ENCODE measurements at places on chromosomes 1 and 21. TPM values are rescaled to one million over a fixed set of nuclear protein-coding genes. Genes with fewer than 3 reads are reported as not detected.

Gene CADM3
- polyA plus RNA-seq, result 5.5 TPM

Gene TRIM46
- polyA plus RNA-seq, result 1.2 TPM

DNA sequence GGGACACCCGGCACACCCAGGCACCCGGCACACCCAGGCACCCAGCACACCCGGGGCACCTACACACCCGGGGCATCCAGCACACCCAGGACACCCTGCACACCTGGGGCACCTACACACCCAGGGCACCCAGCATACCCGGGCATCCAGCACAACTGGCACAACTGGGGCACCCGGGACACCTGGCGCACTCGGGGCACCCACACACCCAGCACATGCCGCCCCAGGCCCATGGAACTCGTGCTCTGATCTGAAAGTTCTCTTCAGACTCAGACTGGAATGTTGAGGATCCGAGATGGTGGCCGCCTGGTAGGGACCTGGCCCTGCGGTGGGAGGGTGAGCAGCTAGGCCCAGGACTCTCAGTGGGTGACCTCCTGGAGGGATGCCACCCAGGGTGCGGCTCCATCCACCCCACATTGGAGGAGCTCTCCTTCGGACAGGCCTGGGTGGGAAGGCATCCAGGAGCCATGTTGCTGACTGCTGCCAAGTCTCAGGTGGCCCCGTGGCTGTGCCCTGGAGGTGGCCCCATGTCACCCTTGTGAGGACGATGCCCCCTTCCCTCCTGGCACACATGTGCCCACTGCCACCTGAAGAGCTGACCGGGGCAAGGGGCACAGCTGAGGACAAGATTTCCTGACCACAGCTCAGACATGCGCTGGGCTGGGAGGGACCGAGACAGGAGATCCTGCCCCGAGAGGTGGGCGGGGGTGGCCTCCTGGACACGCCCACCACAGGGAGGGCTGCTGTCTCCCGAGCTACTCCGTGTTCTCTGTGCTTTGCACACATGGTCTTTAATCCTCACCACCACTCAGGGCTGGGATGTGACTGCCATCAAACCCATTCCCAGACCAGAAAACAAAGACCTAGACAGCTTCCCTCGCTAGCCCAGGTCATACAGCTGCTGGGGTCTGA lies 37.0 kb downstream of the UBE2G2 start:
- no peak overlapping the region for H3K27ac ChIP-seq
- H3K4me1 ChIP-seq, result no peaks in the 10 kb centered on the region
- H3K4me3 ChIP-seq, result no peak overlapping the region
- no peaks in the 10 kb centered on the region for H3K36me3 ChIP-seq
- no peak for DNase-seq

Gene CSF3R
- 24.5 TPM for polyA plus RNA-seq

Gene ZBTB8A
- 8.3 TPM for polyA plus RNA-seq

DNA sequence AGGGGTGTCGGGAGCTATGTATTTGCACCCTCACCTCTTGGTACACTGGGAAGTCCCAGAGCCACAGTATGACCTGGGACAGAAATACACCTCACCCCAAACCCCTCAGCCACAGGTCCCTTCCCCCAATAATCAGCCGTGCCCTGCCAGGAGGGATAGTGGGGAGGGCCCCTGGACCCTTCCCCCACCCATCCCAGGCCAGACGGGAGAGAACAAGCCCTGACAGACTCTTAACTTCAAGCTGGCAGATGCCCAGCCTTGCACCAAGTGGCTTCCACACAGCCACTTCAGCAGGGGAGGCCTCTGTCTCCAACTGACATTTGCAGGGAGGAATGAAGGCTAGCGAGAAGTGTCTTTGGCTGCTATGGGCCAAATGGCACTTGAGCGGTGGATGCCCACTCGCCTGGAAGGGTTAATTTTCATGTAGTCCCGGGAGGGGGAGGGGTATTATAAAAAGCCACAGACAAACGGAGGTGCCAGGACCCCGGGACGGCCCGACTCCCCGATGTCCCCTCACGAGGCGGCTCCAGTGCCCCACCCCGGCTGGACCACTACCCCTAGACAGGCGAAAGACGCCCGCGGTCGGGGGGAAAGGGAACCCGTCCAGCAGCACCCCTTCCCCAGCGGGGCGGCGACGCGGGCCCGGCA lies 495 bp downstream of the SYNC start:
- no peaks in the 10 kb centered on the region for H3K36me3 ChIP-seq
- peaks cover 22% of the 10 kb centered on the region for H3K4me1 ChIP-seq
- peak overlapping the region; percentile 79 for H3K27ac ChIP-seq
- no peak for DNase-seq
- peak overlapping the region; percentile 11 for H3K4me3 ChIP-seq

DNA sequence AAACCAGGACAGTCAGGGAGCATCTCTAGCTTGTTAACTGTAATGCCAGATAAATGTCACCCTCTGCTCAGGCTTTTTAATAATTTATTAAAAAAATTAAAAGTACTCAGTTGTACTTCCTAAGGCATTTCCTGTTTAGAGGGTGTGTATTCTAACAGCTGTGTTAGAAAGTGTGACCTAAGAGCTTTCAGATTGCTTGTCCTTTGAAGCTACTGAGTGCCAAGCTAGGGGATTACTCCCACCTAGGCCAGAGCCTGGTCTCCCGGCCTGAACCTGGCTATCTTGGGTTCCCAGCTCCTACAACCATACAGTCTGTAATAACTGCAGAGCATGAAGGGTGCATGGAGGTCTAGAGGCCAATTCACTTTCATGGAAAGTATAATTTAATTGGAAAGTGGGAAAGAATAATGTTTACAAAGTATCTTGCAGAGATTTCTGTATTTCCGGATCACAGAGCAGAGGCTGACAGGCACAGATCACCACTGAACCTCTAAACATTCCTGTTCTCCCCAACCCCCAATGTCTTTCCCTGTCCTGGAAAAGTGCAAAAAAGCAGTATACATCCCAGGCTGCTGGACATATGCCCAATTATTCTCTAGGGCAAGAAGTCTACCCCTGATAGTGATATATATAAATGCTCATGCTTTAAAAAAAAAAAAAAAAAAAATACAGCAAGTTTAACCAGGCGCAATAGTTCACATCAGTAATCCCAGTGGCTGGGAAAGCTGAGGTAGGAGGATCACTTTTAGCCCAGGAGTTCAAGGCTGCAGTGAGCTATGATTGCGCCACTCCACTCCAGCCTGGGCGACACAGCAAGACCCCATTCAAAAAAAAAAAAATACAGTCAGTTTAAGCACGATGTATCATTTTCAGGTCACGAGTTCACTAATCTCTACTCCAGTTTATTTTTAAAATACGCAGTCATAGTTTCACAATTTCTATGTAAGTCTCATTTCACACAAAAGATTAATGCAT lies 36.7 kb upstream of the RAP1A start:
- H3K27ac ChIP-seq, result no peak overlapping the region
- no peaks in the 10 kb centered on the region for H3K4me1 ChIP-seq
- no peaks in the 10 kb centered on the region for H3K36me3 ChIP-seq
- H3K4me3 ChIP-seq, result no peak overlapping the region
- DNase-seq, result no peak

DNA sequence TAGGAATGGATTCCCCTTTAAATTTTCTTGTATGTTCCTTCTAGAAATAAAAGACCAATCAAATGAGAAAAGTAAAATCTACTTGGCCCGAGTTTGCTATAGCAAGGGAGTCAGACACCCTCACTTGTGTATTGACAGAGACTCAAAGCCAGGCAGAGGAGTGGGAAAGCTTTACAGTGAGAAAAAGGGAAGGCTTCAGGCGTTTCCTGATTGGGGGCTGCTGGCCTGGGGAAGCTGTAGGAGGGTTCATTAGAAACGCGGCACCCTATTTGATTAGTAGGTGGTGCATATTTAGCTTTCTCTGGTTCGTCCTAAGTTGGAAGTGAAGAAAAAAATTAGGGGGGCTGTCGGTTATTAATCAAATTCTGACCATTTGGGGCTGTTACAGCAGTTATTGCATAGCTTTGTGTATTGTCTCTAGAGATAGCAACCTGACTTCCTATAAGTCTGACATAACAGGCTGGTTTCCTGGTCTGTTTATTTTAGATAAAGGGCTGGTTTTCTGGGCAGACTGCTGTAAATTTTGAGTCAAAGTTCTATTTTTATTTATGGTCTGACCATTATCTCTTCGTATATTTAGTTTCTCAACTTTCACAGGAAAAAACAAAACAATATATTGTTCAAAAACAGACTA lies 10.0 kb downstream of the SLC25A24 start:
- H3K27ac ChIP-seq, result no peak overlapping the region
- H3K36me3 ChIP-seq, result no peaks in the 10 kb centered on the region
- no peaks in the 10 kb centered on the region for H3K27me3 ChIP-seq
- peaks cover 7% of the 10 kb centered on the region for H3K4me1 ChIP-seq
- DNase-seq, result no peak
- no peak overlapping the region for H3K4me3 ChIP-seq

Gene SAMD13
- polyA plus RNA-seq, result 1.0 TPM

DNA sequence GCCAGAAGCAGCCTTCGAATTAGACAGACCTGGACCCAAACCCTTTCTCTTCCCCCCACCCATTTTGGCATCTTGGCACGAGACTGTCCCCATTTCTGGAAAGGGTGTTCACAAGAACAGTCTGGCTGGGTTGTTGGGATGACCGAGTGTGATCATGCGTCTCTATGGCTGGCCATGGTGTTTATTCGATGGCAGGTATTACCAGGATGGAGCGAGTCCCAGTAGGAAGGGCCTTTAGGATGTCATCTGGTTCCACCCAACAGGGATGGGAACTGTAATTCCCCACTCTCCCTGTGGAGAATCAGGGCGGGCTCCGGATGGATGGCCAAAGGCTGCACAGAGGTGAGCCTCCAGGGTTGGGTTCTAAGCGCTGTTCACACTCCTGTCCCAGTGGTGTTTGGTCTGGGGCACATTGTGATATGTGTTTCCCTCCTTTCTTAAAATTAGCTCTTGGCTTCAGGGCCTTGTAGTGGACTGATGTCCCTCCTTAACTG lies 33.4 kb upstream of the ATP5PO start:
- no peak overlapping the region for H3K4me3 ChIP-seq
- H3K4me1 ChIP-seq, result peaks cover 18% of the 10 kb centered on the region
- no peak overlapping the region for H3K27ac ChIP-seq
- peak; percentile 37 for DNase-seq
- no peaks in the 10 kb centered on the region for H3K27me3 ChIP-seq

Gene PLEKHN1
- polyA plus RNA-seq, result 0.05 TPM

DNA sequence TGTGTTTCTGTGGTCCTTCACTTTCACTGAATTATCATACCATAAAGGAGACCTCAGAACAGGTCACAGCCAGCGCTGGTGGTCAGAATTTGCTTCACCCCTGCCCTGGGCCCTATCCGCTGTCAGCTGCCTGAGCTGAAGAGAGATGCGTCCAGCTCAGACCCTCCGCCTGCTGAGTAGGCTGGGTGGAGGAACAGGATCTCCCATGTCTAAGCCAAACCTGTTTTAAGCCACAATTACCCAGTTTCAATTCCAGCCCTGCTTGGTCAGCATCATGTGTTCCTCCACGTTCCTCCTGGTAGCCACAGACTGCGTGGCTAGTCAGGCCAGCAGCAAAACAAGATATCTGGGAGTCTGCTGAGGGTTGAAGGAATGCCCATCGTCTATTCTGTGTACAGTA lies 13.5 kb upstream of the BGLAP start:
- DNase-seq, result no peak
- H3K4me1 ChIP-seq, result no peaks in the 10 kb centered on the region
- no peak overlapping the region for H3K27ac ChIP-seq
- H3K27me3 ChIP-seq, result no peaks in the 10 kb centered on the region

Gene OLFM3
- polyA plus RNA-seq, result 1.5 TPM

Gene TTC39A
- polyA plus RNA-seq, result 8.7 TPM

DNA sequence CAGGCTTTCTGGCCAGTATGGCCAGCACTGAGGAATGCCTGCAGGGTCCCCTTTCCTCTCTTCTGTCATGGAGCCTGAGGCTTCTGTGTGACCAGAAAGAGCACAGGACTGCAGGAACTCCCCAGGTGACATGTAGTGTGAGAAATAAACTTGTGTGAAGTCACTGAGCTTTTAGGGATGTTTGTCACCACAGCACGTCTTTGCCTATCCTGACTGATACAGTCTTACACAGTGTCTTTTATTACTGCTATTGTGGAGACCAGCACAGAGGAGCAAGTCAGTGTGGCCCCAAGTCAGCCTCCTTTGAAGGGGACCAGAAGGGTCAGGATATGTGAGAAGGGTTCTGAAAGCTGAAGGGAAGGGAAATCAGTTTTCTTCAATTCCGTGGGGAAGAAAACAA lies 102.5 kb downstream of the LAMC2 start:
- no peak for DNase-seq
- H3K4me3 ChIP-seq, result no peak overlapping the region
- H3K36me3 ChIP-seq, result no peaks in the 10 kb centered on the region
- H3K27me3 ChIP-seq, result no peaks in the 10 kb centered on the region
- no peak overlapping the region for H3K27ac ChIP-seq
- peaks cover 13% of the 10 kb centered on the region for H3K4me1 ChIP-seq

GRCh38 chr1:152924191-152924590 lies 15.8 kb downstream of the IVL start:
- no peaks in the 10 kb centered on the region for H3K36me3 ChIP-seq
- no peak for DNase-seq
- H3K27ac ChIP-seq, result no peak overlapping the region
- H3K4me1 ChIP-seq, result no peaks in the 10 kb centered on the region

GRCh38 chr1:51958824-51959223 lies 31.7 kb downstream of the RAB3B start:
- DNase-seq, result no peak
- no peaks in the 10 kb centered on the region for H3K27me3 ChIP-seq
- H3K36me3 ChIP-seq, result no peaks in the 10 kb centered on the region
- no peaks in the 10 kb centered on the region for H3K4me1 ChIP-seq
- no peak overlapping the region for H3K4me3 ChIP-seq

Gene GCSAML
- not detected for polyA plus RNA-seq

DNA sequence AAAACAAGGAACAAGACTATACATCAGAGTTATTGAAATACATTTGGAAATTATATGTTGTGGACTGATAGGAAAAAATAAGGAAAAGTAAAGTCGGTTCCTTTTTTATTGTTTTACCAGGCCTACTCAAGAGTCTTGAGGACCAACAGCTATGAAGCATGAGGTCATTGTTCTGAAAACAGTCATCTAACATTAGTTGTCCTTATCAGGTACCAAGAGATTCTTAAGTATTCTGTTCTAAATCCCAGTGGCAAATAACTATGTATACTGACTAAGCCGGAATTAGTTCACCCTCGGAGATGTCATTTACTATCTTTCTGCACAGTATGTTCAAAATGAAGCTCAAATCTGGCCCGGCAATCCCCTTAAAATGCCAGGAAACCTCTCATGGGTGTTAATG lies 585 bp downstream of the ADGRL4 start:
- no peaks in the 10 kb centered on the region for H3K27me3 ChIP-seq
- H3K4me1 ChIP-seq, result no peaks in the 10 kb centered on the region
- H3K36me3 ChIP-seq, result no peaks in the 10 kb centered on the region
- no peak overlapping the region for H3K27ac ChIP-seq
- peak overlapping the region; percentile 25 for H3K4me3 ChIP-seq

Gene LCE2C
- not detected for polyA plus RNA-seq

DNA sequence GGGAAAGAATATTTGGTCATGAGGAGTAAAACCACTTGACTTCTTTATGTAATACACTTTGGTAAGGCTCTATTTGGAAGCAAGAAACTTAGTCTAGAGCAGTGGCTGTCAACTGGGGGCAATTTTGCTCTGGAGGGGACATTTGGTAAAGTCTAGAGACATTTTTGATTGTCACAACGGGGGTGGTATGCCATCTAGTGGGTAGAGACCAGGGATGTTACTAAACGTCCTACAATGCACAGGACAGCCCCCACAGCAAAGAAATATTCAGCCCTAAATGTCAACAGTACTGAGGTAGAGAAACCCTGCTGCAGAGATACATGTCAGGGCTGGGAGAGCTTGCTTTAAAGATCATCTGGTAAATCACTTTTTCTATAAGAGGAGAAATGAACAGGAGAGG lies 13.5 kb downstream of the FUCA1 start:
- H3K27ac ChIP-seq, result no peak overlapping the region
- H3K36me3 ChIP-seq, result peaks cover 18% of the 10 kb centered on the region
- no peaks in the 10 kb centered on the region for H3K27me3 ChIP-seq
- DNase-seq, result no peak

Gene ADAM30
- polyA plus RNA-seq, result not detected

All from adrenal gland (tissue), 19 donors.